ENCODE measurements at places on chromosomes 7 and 10.

DNA sequence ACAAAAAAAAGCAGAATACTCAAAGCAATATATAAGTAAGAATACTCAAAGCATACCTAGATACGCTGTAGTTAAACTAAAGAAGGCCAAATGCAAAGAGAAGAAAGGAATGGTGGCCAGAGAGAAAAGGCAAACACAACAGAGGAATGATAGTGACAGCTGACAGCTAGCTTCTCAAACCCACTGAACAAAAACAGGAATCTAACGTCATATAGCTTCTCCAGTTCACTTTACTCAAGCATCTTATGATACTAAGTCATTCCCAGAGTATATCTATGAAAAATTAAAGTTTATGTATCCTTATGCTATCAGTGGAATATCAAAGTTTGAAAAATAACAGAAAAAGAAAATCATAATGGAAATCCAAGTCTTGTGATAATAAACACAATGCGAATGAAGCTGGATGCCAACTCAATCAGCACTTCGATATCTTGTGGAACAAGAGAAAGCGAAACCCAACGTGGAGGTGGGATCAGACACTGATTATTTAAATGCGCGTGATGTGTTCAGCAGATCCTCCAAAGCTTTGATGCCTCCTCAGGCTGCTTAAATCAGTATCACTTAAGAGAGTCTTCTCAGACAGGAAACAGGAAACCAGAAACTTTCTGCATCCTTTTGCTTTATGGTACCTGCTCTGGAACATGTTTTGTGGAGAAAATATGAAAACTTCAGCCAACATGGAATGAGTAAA lies 102.8 kb downstream of the PIP4K2A start:
- no peak for DNase-seq

GRCh38 chr10:80485076-80485945 lies 31.2 kb downstream of the TSPAN14 start:
- DNase-seq: no peak

GRCh38 chr10:90777621-90778020 lies 80.2 kb downstream of the HTR7 start:
- no peak for DNase-seq

DNA sequence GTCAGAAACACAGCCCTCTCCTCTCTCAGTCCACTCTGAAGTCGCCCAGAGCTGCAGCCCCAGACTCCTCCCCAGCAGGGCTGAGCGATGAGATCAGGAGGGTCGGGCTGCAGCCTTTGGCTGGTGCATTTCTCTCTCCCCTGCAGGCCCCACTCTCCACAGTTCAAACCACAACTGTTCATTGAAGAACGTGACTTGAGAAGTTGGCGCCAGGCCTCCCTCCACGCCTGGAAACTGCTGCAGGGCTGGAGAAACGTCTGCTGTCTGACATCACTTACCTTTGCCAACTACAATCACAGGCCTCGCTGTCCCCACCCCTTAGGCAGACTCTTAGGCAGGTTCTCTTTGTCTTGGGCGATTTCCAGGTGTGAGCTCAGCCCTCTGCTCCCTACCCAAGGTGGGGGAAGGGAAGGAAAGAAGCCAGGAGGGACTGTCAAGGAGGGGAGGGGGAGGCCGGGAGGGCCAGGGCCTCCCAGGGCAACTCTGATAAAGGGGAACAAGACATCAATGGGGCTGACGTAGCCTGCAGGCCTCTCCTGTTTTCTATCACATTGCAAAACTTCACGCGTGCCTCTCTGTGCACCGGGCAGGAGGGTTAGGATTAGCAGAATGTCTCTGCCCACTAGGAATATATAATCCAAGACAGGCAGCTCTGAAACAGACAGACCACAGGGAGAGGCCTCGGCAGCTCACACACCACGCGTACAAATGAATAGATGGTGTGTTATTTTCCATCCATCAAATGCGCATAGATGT lies 32.7 kb downstream of the CALML5 start:
- DNase-seq: peak; percentile 87

DNA sequence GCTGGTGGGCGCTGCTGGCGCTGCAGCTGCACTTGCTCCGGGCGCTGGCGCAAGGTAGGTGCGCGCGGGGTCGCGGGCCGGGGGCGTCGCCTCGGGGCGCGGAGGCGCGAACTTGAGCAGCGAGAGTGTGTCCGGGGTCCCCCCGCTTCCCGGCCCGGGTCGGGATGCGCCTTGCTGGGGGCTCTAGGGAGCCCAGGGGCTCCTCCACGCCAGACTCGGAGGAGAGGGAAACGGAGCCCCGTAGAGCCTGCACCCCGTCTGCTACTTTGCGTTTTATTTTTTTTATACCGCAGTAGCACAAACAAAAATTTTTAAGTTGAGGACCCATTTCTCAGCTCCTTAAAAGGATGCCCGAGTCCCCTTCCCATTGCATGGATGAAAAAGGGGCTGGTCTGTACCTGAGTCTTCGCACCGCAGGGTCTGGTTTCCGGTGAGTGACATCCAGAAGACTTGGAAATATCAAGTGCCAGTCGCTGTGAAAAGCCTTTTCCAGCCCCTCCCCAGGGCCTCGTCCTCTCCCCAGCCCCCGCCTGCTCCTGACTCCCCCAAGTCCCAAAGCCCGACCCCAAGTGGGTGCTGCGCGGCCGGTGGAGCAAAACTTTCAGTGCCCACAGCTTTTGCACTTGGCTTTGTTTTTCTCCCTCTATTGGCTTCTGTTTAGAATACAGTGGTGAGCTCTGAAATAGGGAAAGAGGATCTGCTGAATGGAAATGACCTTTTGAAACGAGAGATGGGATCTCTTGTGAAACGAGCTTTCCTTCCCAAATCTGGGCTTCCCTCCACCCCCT lies 973 bp downstream of the SDK1 start:
- no peak for DNase-seq

- DNase-seq: no peak
These were observed 26.4 kb upstream of the GSDME start for GRCh38 chr7:24783698-24784097.

DNA sequence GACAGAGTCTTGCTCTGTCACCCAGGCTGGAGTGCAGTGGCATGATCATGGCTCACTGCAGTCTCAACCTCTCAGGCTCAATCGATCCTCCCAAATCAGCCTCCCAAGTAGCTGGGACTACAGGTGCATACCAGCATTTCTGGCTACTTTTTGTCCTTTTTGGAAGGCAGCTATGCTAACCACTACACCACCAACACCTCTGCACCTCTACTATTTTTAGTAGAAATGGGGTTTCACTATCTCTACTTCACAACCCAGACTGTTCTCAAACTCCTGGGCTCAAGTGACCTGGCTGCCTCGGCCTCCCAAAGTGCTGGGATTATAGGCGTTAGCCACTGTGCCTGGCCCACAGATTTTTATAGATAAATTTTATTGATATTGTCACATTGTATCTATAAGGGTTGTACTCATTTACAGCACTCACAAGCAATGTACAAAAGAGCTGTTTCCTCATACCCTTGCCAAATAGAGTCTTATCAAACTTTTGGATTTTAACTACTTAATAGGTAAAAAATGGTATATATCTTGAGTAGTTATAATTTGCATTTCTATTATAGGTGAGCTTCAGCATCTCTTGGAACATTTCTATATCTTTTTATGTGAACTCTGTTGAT lies 23.7 kb downstream of the PRR15 start:
- DNase-seq: no peak

GRCh38 chr7:112137141-112138101 lies 68.8 kb downstream of the DOCK4 start:
- no peak for DNase-seq

DNA sequence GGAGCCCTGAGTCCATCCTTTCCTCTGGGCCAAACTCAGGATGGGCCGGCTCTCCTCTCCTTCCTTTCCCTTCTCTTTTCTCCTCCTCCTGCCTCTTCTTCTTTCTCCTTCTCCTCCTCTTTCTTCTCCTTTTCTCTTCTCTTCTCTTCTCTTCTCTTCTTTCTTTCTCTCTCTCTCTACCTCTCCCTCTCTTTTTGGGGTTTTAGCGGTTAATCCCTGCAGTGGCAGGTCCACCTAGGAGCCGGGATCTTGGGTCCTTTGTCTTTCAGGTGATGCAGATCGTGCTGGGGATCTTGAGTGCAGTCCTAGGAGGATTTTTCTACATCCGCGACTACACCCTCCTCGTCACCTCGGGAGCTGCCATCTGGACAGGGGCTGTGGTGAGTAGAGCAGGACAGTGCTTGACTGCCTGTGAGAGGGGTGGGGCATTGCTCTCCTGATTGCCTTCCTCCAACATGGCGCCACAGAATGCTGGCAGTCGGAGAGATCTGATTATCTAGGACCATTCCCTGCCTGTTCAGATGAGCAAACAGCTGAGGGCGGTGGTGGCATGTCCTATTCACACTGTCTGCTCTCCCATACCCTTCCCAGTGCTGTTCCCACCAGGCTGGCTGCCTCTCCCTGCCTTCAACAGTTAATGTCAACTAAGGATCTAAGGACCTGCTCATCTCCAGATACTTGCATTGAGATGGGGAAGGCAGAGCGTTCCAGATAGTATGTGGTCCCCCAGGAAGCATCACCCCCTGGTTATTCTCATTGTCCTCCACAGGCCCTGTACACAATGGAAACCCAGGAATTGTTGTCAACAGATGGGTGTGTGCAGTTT lies 1.6 kb downstream of the TMEM176A start:
- no peak for DNase-seq

GRCh38 chr7:144676492-144676891 lies 159.4 kb downstream of the TPK1 start:
- no peak for DNase-seq

DNA sequence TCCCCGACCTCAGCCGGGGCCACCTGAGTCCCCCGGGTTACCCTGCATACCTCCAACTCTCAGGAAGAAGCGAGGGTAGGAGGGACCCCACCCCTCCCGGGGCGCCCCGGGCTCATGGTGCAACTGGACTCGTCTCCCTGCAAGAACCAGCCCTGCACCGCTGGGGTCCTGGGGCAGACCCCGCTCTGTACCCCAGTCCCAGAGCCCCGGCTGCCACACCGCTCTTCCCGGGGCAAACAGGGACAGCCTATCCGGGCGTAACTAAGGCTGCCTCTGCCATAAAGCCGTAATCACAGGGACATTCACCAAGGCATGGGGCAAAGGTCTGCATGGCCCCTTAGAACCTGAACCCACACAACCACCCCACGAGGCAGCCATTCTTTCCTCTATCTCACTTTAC lies 6.7 kb upstream of the MAFK start:
- DNase-seq: no peak

DNA sequence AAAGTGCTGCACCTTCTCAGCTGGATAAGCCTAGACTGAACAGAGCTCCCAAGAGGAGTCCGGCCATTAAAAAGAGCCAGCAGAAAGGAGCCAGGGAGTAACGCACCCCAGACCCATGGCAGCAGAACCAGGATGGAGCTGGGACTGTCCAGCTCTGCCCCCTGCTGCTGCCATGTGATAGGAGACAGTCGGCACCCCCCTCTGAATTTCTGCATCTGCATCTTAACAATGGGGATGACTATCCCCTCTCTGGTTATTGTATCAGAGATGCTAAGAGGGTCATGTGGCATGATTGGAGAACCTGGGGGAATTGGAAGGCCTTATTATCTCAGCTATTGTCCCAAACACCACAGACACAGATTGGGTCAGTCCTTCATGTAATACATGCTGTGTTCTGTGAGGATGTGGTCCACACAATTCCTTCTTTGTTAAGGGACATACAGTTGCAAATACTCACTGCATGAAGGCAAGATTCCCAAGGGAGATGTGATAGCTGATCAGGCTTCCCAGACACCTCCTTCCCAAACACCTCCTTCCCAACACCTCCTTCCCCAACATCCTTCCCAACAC lies 29.3 kb downstream of the PLEKHS1 start:
- no peak for DNase-seq

GRCh38 chr10:73209705-73210104 lies 37.4 kb downstream of the DNAJC9 start:
- peak; percentile 54 for DNase-seq

GRCh38 chr7:37432281-37432920 lies 16.3 kb downstream of the ELMO1 start:
- DNase-seq: no peak

- DNase-seq: no peak
These were observed 68.9 kb upstream of the LEP start for GRCh38 chr7:128172151-128172550.

DNA sequence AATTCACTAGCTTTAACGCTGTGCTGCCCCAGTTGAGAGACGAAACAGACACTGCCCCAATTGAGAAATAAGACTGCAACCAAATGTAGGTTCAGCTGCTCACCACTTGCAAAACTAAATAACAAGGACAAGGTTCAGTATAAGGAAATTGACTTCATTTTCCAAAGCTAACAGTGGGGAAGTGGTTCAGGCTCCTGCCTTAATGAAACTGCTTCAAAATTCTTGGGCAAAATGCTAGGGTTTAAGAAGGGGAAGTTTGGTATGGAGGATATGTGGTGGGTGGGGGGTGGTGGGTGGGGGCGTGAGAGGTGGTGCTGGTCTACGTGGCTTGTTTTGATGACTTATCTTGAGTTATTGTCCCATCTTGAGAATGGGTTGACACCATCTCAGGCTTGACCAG lies 21.8 kb downstream of the MRPL32 start:
- no peak for DNase-seq

DNA sequence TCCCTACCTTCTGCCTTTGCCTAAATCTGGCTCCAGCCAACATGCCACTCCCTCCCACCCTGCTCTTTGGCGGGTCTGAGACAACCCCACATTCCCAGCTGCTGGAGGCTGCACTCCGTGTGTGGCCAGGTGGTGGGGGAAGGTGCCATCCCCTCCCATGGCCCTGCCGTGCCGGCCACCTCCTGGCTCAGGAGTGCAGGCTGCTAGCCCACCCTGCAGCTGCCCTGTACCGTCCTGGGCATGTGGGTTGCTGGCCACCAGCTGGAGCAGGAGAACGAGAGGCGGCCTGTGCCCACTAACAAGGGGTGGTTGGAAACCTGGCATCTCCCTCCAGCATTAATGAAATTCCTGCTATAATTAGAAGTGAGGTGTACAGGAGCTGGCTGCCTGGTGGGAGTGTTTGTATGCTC lies 97.6 kb downstream of the ZMIZ1 start:
- DNase-seq: no peak

- DNase-seq: no peak
These were observed at the start of gene LRMDA for GRCh38 chr10:75431180-75432111. Gene LRMDA (plus strand): TSS chr10:75431624.

DNA sequence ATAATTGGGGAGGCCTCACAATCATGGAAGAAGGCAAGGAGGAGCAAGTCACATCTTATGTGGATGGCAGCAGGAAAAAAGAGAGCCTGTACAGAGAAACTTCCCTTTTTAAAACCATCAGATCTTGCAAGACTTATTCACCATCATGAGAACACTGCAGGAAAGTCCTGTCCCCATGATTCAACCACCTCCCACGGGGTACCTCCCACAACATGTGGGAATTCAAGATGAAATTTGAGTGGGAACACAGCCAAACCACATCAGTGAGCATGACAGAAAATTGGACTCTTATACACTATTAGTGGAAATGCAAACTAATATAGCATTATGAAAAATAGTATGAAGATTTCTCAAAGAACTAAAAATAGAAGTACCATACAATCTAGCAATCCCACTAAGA lies 271.2 kb downstream of the MAGI2 start:
- DNase-seq: peak; percentile 19

- no peak for DNase-seq
These were observed 112.9 kb downstream of the KIF20B start for GRCh38 chr10:89814278-89814677.

Measured in HFFc6 (cell line).